ENCODE measurements at places on chromosomes 6 and 20.

- DNase-seq: no peak
Measured at GRCh38 chr6:111050261-111051023, 36.9 kb upstream of the SLC16A10 start.

DNA sequence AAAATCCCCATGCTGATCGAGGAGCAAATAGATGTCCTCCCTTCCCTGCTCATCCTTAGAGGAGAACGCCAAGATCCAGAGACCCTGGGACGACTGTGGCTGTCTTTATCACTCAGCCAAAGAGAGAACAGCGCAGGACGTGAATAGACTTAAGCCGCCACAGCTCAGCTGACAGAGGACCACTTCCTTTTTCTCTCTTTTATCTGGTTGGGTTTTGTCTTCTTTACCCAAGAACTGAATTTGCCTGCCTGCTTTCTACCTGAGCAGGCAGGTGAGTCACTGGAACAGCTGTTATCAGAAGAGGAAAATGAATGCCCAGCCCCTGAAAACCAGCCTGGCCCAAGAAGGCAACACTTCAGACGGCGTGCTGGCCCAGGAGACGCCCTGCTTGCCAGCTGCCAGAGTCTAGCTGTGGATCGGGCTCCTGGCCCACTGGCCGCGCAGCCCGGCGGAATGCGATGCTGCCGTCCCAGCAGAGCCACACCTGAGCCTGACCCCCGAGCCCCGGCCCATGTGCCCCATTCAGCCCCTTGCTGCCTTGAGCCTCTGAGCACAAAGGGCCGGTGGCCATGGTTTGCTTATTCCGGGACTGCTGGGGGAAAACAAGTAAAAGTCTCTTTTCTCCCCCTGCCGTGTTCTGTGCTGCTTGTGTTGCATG lies 82.1 kb downstream of the TCP11 start:
- no peak for DNase-seq

DNA sequence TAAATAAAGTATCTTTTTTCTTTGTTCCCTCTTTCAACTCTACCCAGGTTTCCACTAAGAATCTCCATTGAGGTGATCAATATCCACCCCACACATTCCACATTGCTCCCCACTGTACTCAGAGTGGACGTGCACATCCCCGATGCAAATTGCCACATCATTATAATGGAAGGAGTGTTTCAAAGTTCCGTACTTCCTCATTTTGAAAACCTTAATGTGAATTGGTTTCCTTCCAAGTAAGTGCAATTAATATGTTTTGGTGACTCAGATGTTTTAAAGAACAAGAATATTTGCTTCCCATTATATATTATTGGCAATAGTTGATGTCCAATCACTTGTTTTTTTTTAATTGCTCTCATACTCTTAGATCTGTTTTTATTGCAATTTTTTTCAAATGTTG lies 463.6 kb downstream of the HACE1 start:
- no peak for DNase-seq

GRCh38 chr6:84074988-84075781 lies 41.6 kb downstream of the MRAP2 start:
- DNase-seq: no peak

GRCh38 chr20:20518263-20518662 lies 150.4 kb downstream of the INSM1 start:
- DNase-seq: no peak

DNA sequence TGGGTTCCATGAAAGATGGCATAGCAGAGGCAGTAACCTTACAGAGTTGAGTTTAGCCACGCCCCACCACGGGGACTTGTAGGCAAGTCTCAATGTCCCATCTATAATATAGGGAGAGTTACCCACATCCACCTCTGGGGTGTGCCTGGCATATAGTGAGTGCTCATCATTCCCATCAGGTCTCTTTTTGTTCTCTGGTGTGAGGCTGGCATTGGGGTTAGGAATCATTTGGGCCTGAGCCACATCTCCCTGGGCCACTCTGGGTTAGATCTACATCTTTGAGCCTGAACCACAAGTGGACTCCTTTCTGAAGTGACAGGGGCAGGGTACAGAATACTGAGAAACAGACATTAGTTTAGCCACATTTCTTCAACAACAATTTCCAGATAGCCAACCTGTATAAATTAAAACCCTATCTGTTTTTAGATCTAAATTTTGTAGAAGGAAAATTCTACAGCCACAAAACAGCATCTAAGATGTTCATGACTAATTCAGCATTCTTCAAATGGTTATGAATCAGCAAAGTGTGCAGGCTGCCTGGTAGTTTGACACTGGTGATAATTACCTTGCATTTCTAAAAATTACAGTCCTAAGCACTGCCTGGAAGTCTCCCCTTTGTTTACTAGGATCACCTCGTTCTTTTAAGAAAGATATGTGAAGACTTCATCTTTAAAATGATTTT lies 20.1 kb downstream of the RNF24 start:
- DNase-seq: no peak

DNA sequence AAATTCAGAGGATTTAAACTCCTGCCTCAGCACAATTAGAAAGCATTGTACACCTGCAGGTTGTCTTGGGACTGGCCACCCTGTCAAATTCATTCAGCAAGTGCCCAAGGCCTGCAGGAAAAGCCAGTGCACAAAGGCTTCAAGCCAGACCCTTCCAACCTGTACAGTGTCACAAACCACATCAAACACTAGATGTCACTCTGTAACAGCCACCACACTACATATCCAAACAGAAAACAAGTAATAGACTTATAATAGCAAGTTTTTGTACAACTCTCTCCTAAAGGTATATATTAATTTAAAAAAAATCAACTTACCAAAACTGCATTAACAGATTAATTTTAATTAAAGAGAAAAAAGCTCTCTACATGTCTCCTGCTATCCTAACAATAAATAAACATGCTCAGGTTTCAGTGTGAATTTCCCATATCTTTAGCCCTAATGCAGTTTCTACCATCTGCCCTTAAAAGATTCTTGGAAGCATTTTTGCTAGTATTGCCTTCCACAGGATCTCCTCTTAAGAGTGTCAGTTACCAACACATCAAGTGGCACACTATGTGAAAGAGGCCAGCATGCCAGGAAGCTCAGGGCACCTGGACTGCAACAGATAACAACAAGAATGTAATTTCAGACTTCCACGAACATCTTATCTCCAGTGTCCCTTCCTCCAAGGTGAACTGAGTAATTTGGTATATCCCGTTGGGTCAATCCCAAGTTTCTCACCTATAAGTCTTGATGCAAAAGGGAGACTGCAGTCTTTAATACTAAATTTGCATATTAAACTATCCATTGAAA lies 47.5 kb downstream of the RALGAPA2 start:
- no peak for DNase-seq
